H4 (cell line): ENCODE measurements at places on chromosomes 11 and 22. TPM values are rescaled to one million over a fixed set of nuclear protein-coding genes. Genes with fewer than 3 reads are reported as not detected.

- no peak for DNase-seq
Measured at GRCh38 chr22:31394326-31394725, 5.1 kb upstream of the DRG1 start.

DNA sequence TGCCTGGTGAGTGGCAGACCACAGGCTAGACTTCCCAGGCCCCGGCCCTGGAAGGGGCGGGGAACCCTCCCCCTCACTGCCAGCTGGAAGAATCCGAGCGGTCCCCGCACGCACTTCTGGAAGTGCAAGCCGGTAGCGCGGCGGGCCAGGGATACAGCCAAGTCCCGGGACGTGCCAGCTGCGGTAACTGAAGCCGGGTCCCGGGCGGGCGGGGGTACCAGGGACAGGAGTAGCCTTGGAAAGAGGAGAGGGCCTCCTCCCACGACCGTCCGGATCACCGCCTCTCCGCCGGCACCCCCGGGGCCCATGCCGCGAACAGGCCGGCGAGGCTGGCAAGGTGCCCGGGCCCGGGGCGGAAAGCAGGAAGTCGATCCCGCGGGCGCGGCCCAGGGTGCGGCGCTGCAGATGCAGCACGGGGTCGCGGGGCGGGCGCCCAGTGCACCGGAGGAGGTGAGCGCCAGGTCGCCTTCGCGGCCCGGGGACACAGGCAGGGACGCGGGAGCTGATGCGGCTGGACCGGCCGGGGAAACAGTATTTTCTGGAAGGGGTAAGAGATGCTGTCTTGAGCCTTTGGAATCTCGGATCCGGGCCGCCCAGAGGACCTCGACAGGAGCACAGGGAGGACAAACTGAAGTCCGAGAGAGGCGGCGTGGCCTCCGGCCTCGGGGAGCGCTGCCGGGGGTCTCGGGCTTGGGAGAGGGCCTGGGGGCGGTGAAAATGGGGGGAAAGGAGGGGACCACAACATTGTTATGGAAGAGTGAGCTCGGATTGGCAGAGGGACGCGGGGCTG lies 783 bp upstream of the SLC35C1 start:
- peak; percentile 59 for DNase-seq

DNA sequence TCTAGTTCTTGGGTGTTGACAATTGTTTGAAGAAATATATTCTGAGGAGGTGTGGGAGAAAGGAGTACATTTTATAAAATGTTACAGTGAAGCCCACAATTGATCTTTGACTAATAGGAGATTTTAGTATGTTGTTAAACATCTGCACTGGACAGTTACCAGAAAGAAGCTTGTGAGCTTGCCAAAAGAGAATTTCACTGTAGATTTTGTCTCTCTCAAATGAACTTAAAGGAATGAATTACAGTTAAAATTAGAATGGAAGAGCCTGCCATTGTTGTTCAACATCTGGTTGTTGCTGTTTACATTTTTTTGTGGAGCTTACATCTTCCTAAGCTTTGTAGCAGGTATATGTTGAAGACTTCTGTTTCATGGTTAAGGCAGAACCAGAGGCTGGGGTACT lies 620.5 kb upstream of the CCDC179 start:
- no peak for DNase-seq

- no peak for DNase-seq
Measured at GRCh38 chr11:44631831-44632230, 66.4 kb downstream of the CD82 start.

DNA sequence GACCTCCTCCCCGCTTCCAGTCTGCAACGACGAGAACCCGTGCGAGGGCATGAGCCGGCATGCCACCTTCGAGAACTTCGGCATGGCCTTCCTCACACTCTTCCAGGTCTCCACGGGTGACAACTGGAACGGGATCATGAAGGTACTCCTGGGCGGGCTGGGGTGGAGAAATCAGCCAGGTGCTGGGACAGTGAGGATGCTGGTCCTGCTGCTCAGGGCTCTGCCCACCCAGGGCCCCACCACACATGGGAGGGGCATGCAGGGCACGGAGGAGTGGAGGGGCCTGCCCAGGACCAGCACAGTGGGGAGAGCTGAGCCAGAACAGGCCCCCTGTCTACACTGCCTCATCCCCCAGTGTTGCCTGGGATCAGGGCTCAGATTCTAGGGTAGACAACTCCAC lies 107.4 kb downstream of the CACNA1I start:
- no peak for DNase-seq

DNA sequence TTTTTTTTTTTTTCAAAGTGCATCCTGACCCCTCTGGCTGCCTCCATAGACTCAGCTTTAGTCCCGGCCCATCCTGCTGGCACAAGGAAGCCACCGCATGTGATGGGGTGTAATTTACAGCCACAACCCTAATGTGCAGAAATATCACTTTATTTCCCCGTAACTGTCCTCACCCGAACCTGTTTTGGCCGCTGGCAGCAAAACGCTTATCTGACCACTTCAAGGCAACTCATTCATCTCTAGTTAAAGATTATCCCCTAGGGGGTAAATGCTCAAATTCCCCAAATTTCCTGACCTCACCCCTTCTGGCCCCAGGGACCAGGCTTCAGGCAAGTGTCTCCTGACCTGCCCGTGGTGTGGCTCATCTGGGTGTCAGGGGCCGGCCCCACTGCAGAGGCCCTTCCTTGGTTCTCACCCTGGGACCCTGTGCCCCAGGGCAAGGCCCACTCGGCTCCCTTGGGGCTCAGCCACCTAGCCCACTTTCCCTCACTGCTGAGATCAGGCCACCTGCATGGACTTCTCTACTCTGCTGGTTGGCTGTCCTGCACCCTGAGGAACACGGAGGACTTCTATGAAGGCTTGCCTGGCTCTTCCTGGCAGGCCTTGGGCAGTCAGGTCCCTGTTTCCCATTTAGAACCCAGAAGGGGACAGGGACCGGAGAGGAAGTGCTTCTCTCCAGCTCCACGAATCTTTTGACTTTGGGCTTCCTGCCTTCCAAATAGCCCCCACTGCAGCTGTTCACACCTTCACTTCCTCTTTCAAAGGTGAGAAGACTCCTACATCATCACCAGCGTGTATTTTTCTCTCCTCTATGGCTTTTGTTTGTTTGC lies 53.3 kb downstream of the WNT11 start:
- no peak for DNase-seq

GRCh38 chr11:112558691-112559090 lies 298.0 kb upstream of the PLET1 start:
- DNase-seq: no peak

GRCh38 chr11:77191429-77191822 lies 63.4 kb downstream of the MYO7A start:
- DNase-seq: no peak

GRCh38 chr22:32650553-32651345 lies 150.8 kb upstream of the TIMP3 start:
- DNase-seq: peak; percentile 27

DNA sequence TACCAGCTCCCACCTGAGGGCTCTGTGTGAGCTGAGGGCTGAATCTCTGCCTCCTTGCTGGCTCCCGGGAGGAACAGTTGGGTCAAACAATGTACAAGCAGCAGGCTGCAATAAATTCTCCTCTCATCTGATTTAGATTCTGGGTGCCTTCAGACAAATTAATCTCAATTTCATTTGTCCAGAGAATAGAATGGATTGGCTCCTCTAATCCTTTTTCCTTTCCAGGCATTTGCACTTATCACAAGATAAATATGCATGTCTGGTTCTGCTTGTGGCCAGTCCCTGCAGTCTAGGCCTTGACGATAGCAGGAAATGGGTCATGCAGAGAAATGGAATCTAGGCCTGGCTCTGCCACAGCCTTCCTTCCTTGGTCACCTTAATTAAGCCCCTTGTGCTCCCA lies 28.7 kb downstream of the UPB1 start:
- DNase-seq: no peak

GRCh38 chr11:57473285-57473841 lies 13.0 kb downstream of the RTN4RL2 start:
- DNase-seq: no peak

GRCh38 chr11:28146123-28146751 lies 38.0 kb downstream of the METTL15 start:
- DNase-seq: peak; percentile 77

DNA sequence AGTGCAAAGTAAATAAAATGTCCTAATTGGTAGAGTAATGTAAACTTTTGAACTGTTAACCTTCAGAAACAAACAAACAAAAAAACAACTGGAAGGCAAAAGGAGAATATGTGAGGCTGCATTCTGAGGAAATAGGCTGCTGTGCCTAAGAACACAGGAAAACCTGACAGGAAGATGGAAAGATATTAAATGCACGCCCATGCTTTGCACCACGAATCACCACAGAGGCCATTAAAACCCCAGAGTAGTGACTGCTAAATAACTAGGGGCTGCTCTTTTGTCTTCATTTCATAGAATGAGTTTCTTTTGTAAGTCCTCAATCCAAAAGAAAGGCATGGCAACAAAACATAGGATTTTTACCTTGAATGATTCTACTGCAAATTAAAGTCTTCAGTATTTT lies 436.0 kb downstream of the RAB38 start:
- DNase-seq: no peak

DNA sequence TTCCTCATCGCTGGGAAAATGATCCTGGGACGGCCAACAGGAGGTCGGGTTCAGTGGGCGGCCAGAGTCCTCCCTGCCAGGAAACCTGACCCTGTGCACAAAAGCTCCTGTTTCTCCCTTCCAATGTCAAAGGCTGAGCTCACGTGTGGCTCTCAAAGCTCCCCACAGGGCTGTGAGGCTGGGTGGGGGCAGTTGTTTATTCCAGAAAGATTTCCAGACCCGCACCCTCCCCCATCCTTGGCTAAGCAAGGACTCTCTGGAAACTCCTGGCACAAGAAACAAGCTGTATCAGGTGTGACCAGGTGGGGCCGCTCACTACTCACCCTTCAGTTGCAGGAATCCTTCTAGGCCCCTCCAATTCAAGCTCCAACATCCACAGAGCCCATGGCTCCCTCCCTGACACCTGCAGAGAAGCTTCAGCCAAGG lies 131.9 kb downstream of the SHANK2 start:
- peak; percentile 20 for DNase-seq

GRCh38 chr11:98495601-98496000 lies 525.1 kb upstream of the CNTN5 start:
- DNase-seq: no peak

DNA sequence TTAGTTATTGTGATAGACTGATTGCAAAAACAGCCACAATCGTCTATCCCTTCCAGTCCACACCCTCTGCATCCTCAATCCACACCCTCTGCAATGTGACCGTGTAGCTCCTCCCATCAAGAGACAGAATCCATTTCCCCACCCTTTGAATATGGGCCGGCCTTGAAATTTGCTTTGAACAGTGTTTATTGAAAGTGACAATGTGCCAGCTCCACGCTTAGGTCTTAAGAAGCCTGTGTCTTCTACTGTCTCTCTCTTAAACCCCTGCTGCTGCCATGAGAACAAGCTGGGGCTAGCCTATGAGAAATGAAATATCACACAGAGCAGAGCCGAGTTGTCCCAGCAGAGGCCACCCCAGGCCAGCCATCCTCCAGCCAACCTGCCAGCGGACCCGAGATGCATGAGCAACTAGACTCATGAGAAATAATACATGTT lies 22.3 kb upstream of the MICAL2 start:
- DNase-seq: peak; percentile 79

- DNase-seq: no peak
Measured at GRCh38 chr11:108926841-108927577, 262.1 kb downstream of the DDX10 start.

GRCh38 chr22:27405672-27406388 lies 395.7 kb downstream of the MN1 start:
- DNase-seq: peak; percentile 27

The VPREB1 gene
- not detected in 2 replicates for total RNA-seq

The MIAT gene
- total RNA-seq: under 0.01 TPM in 1 of 2 replicates, not detected in the other

The PLAAT5 gene
- total RNA-seq: not detected in 2 replicates

The CCDC89 gene
- total RNA-seq: not detected in 2 replicates

The BSCL2 gene
- total RNA-seq: 128 TPM in 2 replicates

The VSTM5 gene
- total RNA-seq: not detected in 2 replicates

The VSIG2 gene
- not detected in 2 replicates for total RNA-seq

The JHY gene
- 2.8 and 2.9 TPM in 2 replicates for total RNA-seq

The B3GAT1 gene
- total RNA-seq: 2.2 and 2.6 TPM in 2 replicates
